ENCODE measurements at places on chromosomes 1 and 21. TPM values are rescaled to one million over a fixed set of nuclear protein-coding genes. Genes with fewer than 3 reads are reported as not detected.

DNA sequence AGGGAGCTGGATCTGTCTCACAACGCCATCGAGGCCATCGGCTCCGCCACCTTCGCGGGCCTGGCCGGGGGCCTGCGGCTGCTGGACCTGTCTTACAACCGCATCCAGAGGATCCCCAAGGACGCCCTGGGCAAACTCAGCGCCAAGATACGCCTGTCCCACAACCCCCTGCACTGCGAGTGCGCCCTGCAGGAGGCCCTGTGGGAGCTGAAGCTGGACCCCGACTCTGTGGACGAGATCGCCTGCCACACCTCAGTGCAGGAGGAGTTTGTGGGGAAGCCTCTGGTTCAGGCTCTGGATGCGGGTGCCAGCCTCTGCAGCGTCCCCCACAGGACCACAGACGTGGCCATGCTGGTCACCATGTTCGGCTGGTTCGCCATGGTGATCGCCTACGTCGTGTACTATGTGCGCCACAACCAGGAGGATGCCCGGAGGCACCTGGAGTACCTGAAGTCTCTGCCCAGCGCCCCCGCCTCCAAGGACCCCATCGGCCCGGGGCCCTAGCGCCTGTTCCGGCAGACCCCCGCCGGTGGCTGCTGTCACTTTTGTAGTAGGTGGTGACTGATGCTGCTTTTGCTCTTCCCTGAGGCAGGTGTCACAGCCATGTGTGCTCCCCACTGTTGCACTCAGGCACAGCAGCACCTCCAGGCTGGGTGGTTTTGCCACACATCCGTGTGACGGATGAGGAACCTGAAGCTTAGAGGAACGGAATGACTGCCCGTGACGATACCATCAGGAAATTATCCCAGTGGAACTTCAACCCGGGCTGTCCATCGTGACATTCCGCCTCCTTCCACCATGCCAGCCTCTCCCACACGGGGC lies 1.8 kb downstream of the LRRC3 start:
- DNase-seq: no peak

DNA sequence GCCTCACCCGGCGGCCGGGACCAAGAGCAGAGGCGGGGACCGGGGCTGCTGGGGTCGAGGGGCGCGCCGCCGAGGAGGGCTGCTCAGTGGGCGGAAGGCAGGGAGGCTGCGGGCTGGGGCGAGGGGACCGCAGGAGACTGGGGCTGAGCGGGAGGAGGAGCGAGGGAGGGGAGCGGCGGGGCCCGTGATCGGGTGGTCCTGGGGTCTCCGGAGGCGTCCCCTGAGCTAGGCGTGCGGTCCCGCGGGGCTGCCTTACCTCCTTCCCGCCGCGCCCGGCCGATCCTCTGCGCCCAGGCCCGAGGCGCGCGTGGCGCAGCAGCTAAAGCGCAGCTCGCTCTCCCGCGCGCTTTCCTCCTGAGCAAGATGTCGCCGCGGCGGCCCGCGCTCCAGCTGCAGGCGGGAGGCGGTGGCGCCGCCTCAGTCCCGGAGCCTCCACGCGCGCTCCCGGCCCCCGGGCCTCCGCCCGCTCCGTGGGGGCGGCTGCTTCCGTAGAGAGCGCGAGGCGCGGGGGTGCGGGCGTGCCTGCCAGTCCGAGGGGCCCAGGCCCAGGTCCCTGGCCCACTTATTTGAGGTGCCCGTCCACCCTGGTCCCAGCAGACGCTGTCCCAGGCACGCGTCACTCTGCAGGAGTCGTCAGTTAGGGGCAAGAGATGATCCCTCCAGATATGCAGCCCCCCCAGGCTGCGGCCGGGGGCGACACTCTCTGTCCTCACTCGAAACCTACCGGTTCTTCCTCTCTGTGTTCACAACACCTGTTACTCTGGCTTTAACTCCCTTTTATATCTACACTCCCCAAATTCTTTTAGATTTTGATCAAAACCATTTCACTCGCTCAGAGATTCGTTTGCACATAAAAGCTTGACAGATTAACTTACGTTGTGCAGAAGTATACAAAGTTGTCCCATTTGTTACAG lies at the start of gene CCSAP:
TSS of gene CCSAP (minus strand) at position 392 of the 914 bp plus-strand sequence. CDS start 582 bp downstream, outside the sequence.
- DNase-seq: no peak

DNA sequence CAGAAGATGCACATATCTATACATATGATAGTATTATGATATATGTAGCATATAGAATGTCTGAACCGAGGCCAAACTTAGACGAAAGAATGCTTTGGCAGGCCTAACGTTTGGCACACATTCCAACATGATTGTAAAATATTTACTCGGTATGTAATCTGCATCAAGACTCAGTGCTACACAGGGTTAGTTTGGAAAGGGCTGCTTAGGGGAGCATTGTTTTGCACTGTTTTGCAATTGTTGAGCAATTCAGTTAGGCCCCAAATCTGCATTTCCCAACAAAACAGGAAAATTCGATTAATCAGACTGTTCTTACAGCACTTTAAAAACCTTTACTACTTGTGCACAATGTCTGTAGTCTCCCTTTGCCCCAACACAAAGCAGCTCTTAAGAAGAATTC lies 216.0 kb upstream of the NEGR1 start:
- no peak for DNase-seq

DNA sequence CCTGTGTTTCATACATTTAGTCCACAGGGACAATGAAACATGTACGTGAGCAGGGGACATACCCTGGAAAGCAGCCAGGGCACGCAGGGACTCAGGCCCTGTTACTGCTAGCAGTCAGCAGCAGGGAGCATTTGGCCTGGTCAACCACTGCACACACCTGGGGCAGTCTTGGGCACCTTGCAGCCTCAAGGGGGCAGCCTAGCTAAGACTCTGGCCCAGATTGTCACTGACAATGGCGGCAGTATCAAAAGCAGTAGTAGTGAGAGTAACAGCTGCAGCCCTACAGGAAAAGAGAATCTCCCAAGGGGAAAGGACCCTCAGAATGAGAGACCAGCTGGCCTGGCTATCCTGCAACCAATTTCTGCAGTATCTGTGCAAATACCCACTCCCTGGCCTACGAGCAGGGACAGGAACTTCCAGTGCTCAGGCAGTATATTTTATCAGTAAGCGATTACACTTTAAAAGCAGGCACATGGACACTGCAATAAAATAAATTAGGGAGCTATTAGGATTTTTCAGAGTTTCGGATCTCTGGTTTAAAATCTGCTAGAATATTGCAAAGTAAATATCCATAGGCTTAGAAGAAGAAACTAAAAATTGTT lies 475.6 kb downstream of the LTN1 start:
- no peak for DNase-seq

DNA sequence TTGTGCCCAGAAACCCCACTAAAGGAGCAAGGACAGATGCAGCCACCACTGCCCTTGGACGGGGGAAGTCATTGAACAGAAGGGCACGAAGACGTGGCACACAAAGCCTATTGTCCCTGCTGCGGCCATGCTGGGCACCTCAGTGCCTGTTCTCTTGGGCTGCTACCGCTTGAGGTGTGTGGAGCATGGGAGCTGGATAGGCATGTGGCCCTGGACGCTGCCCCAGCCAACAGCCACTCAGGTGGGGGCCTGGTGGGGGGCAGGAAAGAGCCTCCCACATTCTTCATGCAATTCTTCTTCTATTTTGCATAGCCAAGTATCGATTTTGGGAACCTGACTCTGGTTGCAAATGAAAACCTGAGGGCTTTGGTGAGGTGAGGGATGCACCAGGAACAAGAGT lies 337.2 kb downstream of the RPS6KC1 start:
- no peak for DNase-seq

DNA sequence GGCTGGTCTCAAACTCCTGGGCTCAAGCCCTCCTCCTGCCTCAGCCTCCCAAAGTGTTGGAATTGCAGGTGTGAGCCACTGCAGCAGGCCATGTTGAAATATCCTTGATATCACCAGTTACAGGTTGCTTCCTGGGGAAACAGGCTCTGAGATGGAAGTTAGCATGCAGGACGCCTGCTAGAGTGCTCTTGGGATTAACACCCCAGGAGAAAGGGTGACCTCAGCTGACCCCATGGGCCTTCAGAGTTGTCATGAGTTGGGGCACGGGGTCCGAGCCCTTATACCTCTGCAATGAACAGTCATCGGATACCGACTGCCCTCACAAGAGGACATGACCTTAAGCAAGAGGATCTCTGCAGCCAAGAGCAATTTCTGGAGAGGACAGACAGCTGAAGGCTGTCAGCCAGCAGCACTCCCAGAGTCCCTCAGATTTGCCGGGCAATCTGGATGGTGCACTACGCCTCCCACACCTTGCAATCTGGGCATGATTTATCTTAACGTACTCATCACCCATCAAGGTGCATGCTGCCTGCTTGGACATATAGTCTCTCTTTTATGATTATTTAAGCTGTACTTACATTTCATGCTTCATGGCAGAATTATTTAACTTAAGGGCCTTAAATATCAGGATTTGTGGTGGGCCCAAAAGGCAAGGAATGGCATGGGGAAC lies 134.6 kb downstream of the ADSS2 start:
- DNase-seq: no peak

DNA sequence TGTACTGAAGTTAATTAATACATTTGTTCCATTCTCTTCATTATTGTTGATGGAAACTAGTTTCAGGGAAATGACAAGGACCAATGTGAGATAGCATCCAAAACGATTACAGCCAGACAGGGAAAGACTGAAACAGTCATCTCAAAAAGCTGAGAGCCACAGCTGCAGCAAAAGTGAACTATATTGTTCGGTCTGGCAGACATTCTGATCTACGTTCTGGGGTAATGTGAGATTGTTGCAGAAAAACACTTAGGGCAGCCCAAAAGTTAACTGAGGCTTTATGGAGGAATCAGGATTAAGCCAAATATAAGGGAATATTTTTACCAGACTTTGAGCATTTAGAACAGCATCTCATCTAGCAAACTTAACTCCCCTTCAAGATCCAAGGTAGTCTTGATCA lies 112.9 kb downstream of the LRRC40 start:
- DNase-seq: no peak

GRCh38 chr1:227666286-227666685 lies 68.8 kb downstream of the JMJD4 start:
- DNase-seq: no peak

DNA sequence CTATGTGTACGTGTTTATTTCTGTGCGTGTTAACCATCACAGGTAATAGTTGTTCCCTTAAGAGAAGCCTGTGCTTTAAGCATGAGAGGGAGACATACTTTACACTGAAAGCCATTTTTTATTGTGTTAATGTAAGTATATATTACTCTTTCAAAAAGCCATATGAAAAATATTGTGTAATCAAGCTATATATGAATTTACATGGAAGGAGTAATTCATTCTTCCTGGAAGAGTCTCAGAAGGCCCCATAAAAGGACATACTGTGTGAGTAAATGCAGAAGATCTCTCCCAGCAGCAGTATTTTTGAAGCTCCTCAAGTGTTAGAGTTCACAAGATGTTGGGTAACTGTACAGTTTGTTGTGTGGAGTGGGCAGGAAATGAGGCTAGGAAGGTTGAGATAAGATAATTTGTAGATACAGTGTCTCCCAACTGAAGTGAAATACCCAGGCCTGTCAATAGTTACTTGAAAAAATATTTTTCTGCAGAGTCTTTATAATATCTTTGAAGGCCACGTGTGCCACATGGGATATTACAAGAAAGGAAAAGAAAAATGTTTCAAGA lies 138.3 kb downstream of the PTGER3 start:
- no peak for DNase-seq

GRCh38 chr1:82598337-82598736 lies 797.6 kb downstream of the ADGRL2 start:
- DNase-seq: no peak

DNA sequence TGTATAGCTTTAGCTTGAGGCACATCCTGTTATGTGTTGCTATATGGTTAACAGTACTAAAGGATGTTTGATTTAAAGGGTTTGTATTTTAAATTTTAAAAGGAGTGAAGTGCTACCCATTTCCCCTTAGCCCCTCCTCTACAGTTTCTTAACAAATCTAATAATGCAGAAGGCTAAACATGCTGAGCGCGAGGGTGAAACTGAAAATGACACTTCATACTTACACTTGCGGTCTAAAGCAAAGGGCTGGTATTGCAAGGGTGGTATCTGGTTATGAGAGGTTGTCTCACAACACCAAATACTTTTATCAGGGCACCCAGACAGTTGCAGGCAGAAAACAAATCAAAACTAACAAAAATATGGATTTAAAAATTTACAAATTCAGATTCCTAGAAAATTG lies 172.3 kb downstream of the SIPA1L2 start:
- no peak for DNase-seq

GRCh38 chr1:203450479-203451149 lies 25.0 kb upstream of the PRELP start:
- DNase-seq: no peak

- no peak for DNase-seq
These were observed 1.5 kb upstream of the S100A14 start for GRCh38 chr1:153617663-153618062.

DNA sequence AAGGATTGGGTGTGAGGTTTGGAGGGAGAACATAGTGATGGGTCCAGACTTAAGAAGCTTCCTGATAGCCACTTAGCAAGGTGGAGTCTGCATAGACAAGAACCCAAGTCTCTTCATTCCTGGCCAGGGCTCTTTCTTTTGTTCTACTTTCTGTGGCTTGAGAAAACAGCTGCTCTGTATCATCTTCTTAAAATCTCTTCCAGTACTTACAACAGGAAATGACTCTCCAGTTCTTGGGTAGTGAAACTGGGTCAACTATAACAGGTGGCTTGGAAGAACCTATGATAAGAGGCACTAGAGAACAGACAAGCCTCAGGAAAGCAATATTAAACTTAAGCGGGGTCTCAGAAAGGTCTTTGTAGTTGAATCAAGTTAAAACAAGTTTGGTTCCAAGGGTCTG lies 148.1 kb upstream of the USP24 start:
- no peak for DNase-seq

DNA sequence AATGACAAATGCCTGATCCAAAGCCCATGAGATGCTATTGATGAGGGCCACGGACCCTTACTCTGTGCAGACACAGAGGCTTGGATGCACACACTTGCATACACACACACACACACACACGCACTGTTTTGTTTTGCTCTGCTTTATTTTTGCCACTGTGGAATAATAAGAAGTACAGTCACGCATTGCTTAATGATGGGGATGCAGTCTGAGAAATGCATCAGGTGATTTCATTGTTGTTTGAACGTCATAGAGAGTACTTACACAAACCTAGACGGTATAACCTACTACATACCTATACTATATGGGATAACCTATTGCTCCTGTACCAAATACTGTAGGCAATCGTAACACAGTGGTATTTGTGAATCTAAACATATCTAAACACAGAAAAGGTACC lies 104.4 kb downstream of the RHOU start:
- no peak for DNase-seq

DNA sequence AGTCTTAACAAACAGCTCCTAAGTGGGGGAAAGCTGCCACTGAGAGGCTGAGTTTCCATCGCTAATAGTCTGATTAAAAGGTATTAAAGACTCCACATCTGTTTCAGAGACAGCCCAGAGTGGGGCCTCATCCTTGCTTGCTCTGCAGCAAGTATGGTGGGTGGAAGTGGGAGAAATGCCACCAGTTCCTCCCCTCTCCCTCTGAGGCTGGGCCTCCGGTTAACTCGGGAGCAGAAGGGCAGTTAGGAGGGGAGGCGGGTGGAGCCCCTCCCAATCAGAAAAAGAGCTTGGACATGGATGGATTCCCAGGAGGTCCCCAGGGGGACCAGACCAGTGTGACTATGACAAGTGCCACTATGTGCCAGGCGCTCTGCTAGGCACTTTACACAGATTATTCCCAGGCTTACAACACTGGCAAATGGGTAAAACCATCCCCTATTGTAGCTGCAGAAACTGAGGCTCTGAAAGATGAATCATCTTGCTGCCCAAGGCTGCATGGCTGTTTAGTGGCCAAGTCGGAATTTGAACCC lies 11.4 kb upstream of the ASCL5 start:
- DNase-seq: no peak

RWDD3 gene
- 5.2 TPM for total RNA-seq

UMODL1 gene
- not detected for total RNA-seq

DSTYK gene
- total RNA-seq: 12.5 TPM

KCNN3 gene
- 1.0 TPM for total RNA-seq

SLC2A5 gene
- total RNA-seq: 0.32 TPM

TPTE gene
- total RNA-seq: not detected
